ENCODE measurements at places on chromosomes 7 and 10.

DNA sequence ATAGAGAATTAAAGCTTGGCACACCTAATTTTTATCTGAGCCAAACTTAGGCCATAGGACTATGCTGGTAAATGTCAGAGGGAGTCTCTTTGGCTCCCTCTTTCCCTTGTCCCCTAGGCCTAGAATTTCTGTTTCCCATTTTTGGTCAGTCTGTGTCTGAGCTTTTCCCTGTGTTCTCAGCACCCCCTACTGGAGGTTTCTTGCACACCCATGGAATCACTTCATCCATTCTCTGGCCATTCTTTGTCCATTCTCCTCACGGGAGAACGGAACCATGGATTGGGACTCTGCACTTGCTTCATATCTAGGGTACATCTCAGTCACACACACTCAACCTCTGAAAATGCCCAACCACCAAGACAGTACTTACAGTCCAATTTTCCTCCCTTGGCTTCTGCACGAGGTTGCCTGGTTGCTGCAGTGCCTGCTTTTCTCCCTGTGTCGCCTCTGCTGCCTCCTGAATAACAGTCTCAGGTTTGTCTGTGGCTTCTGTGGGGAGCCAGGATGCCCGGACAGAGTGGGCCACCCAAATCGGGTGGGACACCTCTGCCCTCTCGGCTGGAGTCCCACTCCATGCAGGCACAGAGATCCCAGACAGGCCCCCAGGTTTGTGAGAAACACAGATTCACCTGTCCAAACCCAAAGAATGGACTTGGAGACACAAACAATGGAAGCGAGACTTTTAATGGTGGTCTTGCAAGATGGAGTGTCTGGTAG is 35.1 kb upstream of the DNAH11 start:
- peak; percentile 34 for DNase-seq

- DNase-seq = no peak
These were observed 229.1 kb upstream of the AKR1E2 start for GRCh38 chr10:4596951-4597350.

DNA sequence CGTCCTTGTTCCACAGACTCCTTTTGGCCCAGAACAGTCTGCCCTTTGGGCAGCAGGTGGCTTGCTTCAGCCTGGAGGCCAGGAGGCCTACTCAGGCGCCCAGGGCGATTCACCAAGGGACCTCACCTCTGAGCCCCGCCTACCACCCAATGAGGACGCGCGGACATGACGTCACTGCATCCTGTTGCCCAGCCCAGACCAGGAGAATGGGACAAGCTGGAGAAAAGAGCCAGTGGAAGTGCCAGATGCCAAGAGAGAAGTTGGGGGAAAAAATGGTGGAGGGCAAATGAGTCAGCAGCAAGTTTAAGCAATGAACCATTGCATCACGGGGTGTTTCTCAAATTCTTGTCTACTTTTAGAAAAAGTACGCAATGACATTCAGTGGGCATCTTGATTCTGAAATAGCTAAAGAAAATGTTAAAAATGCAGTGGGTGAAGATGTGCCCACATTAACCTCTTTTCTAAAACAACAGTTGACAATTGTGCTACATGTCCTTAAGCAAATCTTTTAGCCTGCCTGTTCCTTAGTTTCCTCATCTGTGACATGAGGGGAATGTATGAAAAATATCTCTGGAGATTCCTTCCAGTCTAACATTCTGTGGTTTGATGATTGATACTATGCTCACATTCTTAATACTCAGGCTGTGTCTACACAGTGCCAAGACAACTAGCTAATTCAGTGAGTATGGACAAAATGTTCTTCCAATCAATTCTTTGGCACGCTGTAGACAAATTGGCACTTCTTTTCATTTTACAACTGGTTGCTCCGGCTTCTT is 23.9 kb upstream of the LEP start:
- DNase-seq = no peak

DNA sequence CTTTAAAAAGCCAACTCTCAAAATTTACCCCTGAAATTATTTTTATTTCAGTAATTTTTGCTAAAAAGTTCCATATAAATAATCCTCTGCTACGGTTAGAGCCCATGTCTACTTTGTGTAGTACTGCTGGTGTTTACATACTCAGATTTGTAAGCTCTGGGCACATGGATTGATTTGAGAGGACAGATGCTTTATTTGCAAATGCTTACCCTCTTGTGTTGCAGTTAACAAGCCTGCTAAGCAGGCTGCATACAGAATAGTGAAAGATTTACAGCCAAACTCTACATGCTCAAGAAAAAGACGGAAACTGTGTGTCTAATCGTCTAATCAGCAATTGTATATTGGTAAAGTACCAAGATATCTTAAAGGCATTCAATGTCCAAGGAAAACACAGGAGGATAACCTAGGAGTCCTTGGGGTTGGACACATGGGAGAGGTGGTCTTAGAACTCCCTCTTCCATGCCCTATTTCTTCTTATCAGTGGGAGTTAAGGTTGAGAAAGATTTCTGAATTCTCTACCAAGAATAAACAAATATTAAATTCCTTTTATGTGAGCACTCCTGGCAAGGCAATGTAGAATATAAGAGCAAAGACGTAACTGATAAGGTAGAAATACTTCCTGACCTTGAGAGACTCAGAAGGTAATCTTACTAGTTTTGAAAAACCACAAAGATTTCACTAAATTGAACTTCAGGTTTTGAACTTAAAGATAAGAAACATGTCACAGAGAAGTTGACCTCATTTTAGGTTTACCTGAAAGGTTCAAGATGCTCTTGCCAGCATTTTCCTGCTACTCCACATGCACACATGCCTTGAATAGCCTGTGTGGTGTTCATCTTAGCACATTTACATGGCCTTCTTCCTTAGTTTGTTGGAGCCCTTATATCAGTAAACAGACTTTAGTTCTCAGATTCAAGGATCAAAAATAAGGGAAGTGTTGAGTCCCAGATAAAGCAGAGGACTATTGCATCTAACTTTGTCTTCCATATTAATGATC is 1216.5 kb downstream of the SORCS3 start:
- no peak for DNase-seq

DNA sequence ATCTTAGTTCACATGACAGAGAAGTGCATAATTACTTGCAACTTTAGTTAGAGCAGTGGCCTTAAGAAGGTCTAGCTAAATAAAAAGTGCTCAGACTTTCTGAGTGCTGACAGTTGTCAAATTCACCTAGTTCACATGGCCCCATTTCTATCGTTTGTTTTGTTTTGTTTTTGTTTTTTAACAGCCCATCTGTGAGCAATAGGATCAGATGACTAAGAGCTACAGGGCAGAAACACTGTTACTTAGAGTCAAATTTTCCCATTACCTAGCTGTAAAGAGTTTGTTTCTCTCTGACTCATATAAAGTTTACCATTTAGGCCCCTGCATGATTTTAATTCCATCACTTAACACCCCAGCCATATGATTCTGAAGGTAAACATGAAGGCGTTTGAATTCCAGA is 18.8 kb downstream of the CAV1 start:
- no peak for DNase-seq

DNA sequence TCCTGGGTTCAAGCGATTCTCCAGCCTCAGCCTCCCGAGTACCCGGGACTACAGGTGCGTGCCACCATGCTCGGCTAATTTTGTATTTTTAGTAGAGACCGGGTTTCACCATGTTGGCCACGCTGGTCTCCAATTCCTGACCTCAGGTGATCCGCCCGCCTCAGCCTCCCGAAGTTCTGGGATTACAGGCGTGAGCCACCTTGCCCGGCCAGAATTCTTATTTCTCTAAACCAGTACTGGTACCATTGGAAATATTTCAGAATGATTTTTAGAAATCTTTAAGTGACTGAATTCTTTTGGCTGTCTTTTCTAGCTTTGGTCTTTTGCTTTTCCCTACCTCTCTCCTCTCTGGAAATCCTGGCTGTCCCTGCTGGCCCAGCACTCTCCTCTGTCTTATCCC is 2.8 kb downstream of the GNAI1 start:
- no peak for DNase-seq

- no peak for DNase-seq
These were observed 29.3 kb downstream of the TNS3 start for GRCh38 chr7:47552621-47553020.

DNA sequence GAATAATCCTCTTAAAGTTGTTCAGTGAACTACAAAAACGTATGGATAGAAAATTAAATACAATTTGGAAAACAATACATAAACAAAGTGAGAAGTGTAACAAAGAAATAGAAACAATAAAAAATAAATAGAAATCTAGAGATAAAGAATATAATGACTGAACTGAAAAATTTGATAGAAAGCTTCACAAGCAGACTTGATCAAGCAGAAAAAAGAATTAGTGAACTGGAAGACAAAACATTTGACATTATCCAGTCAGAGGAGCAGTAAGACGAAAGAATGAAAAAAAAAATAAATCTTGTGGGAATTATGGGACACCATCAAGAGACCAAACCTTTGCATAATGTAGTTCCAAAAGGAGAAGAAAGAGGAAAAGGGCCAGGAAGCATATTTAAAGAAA is 32.4 kb upstream of the NPY start:
- DNase-seq = no peak

DNA sequence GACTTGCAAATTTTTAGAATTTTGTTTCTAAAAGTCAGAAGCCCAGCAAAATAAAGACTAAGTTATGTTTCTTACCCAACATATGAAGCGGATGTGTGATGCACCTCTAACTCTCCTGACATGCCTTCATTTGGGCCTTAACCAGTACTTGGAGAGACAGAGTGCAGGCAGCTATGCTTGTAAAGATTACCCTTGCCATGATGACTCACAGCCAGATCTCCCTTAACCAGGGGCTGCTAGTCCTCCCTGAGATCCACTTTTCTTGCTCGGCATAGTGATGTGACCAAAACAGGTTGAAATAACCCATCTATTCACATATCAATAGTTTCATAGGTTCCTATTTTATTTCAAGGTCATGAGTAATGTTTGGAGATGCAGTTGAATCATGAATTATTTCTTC is 43.6 kb downstream of the PPP1R3A start:
- DNase-seq = no peak

DNA sequence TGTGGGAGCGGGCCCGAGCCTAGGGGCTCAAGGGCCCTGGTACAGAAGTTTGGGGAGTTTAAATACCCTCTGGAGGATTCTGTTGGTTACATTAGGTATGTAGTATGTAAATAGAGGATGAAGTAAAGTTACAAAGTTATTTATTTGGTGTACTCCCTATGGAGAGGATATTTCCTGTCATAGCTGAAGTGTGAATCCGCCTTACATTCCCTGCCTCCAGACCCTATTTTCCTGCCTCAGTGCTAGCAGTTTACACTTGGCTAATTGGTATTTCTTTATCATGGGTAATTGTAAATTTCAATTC is 60.6 kb upstream of the KLF14 start:
- DNase-seq = no peak

DNA sequence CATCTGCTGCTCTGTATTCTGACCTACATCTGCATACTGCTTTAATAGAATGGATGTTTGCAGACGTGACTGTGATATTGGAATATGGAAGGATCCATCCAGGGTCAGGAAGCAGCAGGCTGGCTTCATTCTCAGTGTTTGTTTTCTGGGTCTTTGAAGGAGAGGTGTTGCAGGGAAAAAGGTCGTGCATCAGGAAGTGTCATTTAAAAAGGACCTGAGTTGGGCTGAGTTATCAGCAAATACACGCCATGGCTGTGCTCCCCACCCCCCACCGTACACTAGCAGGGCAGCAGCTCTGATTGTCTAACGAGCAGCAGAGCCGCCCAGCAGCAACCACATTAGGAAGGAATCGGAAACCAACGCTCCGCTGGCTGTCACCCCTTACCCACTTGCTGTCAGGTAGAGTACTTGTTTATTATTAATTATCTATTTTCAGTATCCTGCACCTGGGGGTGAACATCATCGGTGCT is 63.1 kb upstream of the STEAP1B start:
- DNase-seq = no peak

GRCh38 chr10:75291805-75292204 is 56.0 kb upstream of the COMTD1 start:
- no peak for DNase-seq

- no peak for DNase-seq
These were observed 4.8 kb upstream of the CEP55 start for GRCh38 chr10:93491602-93492121.

DNA sequence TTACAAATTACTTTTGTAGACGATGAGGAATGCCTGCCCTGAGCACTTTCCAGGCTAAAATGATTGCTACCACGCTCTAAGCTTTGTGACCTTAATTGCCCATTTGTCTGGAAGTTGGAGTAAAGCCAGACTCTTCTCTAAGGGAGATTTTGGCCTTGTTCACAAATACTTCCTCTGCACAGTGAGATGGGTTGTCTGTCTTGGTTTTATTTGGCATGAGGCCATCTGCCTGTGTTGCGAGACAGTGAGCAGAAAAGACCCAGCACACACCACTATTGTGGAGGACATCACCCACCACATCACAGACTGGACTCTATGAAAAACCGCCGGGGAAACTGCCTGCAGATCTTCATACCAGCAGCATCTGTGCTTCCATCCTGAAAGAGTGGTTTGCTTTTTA is 138.4 kb downstream of the BICC1 start:
- DNase-seq = no peak

GRCh38 chr7:142804728-142805207 is 34.0 kb downstream of the PRSS2 start:
- no peak for DNase-seq

- DNase-seq = no peak
These were observed 71.4 kb downstream of the CUZD1 start for GRCh38 chr10:122774231-122774630.

- no peak for DNase-seq
These were observed 1.1 kb upstream of the TECTB start for GRCh38 chr10:112282086-112282485.

DNA sequence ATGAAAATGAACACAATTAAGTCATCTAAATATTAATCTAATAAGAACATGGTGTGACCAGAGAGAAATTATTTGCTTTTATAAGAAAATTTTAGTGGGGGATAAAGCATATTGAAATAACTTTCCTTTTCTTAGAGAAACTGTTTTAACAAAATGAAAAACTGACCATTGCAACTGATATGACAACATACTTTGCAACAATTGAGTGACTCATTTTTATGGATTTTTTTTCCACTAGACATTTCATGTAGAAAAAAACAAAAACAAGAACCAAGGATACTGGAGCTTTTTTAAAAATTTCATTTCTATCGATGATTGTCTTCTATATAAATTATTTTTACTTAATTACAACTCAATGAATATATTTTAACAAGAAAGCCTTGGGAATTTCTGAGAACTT is 90.0 kb downstream of the C1GALT1 start:
- DNase-seq = no peak

DNA sequence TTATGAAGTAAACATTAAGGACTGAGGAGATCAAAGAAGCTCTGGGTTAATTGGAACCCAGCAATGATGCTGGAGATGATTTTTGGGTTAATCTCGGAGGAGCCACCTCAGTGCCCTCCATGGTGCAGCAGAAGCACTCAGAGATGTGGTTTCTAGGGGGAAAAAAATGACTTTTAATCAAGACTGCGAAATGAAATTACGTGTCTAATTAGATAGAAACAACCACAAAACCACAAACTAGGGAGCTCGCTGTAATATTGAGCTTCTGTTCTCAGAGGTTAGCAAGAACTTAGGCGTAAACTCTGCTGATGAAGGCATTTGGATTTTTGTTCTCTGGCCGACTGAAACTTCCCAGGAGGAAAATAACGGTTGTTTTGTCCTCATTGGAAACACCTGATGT is 319.0 kb downstream of the GRID1 start:
- DNase-seq = no peak

All from putamen (tissue), 1 donor.